HCT116 (cell line): ENCODE measurements at places on chromosomes 6 and 20.

GRCh38 chr6:16337295-16337975 lies 99.0 kb downstream of the GMPR start:
- DNase-seq: no peak

DNA sequence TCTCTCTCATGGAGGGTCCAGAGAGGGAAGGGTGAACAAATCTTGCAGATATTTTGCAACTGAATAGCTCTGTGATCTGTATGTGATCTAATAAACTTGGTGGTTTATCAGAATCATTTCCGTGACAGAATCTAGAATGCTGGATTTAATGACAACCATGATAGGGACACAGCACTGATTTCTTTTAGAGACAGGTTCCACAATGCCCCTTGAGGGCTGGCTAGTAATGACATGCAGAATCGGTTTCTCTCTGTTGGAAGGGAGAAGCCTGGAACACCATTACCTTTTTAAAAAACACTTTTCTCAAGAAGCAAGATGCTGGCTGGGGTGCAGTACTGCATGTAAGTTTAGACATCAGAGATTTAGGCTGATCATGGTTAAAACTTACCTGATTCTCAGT lies 313.4 kb downstream of the CDH26 start:
- no peak for DNase-seq

DNA sequence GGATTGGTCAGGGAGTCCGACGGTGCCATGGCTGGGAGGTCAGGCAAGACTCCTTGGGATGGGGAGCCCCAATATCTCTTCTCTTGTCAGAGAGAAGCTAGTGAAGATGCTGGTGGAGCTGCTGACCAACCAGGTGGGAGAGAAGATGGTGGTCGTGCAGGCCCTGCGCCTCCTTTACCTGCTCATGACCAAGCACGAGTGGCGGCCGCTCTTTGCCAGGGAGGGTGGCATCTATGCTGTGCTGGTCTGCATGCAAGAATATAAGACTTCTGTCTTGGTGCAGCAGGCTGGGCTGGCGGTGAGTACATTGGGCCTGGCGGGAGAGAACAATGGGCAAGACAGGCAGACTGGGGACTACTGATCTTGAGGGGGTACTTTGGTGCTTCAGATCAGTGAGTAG lies 10.9 kb downstream of the CUL9 start:
- DNase-seq: no peak

DNA sequence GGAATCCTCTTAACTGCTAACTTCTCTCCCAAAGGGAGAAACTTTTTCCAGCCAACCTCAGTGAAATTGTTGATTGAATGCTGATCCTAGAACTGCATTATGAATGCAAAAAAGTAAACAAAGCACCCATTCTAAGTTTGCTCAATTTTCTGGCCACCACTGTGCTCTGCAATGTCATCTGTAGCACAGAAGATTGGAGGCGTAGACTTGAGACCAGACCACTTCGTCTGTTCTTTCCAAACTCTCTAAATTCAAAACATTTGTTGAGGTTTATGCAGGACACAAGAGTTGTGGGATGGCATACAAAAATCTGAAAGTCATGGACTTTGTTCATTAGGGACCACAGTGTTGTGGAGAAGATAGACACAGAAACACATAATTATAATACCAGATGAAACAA lies 11.1 kb upstream of the TSPYL1 start:
- DNase-seq: no peak

GRCh38 chr6:42316981-42317380 lies 99.3 kb upstream of the MRPS10 start:
- DNase-seq: no peak

DNA sequence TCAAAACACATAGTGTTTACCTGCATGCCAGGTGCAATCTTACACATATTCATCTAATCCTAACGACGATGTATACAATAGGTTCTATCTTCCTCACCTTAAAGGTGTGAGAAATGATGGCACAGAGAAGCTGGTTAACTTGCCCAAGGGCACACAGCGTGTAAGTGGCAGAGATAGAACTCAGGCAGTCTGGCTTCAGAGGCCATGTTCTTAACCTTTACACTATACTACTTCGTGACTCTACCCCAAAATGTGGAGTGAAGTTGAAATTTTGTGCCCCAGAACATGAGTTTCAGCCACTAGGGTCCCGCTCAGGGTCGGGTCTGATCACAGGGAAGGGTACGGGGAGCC lies 584 bp downstream of the VPS52 start:
- no peak for DNase-seq

DNA sequence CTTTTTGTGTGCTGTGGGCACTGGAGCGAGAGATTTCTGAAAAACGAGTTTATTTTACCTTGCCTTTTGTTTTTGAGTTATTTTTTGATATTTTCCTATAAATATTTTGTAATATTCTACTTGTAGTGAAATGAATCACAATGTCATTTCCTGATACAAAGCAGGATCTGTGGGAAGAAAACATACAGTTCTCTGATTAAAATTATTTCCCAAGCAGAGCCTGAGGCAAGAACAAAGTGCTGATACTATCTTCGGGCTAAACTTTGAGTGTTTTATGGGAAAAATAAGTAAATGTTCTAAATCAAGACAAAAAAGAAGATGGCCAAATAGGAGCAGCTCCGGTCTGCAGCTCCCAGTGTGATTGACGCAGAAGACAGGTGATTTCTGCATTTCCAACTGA lies 33.7 kb upstream of the ELOVL5 start:
- DNase-seq: no peak

DNA sequence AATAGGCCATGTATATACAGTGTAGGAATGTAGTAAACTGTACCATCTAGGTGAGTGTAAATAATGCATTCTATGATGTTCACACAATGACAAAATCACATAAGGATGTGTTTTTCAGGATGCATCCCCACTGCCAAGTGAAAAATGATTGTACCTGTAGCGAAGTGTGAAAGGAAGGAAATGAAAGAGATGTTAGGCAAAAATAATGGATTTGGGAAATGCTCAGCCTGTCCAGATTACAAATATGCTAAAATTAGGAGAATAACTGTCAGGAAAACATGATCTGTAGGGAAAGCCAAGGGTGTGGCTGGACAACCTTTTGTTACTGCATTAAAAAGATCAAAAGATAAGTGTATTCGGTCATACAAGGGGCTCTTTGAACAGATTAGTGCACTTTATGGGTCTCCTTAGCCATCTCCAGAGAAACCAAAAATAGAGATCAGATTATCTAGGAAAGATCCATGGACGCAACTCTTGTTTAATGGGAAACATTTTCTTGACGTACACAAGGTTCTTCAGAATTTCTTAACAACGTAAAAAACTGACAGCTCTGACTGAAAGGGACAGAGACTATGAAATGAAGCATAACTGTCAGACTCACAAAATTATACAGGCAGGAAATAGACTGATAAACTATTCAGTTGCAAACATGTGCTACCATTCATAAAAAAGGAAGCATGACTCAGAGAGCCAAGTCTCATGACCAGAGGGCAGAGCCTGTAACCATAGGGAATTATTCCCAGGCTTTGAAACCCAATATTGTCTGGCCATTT lies 253.6 kb upstream of the RAB32 start:
- no peak for DNase-seq
